HS-27A (cell line): ENCODE measurements at places on chromosomes 13 and 19.

DNA sequence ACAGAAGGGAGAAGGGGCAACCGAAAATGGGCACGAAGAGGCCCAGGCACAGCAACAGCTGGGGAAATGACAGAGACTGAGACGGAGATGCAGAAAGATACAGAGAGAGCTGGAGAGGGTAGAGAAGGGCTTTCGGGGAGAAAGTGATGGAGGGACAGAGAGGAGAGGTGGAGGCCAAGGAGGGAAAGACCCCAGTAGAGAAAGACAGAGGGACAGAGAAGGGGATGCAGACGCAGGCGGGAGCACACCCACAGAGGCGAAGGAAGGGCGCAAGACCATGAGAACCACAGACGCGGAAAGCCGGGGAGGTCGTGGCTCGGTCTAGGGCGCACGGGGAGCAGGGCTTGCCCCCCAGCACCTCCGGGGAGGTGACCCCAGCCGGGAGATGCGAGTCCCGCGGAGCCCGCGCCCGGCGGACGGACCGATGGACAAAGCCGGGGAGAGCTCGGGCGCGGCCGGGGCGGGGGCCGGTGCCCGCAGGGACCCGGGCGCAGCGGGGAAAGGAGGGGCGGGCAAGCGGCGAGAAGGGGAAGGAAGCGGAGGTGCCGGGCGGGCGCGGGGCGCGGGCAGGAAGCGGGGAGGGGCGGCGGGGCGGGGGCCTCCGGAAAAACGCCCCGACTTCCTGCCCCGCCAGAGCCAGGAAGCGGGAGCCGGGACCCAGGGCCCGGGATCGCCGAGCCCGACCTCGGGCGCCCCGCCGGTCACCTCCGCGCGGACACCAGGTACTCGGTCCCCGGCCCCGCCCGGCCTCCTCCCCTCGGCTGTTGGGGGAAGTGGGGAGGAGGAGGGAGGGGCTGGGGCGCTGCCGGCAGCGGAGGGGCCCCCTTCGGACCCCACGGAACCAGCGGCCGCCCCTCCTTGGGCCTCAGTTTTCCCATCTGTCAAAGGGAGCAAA lies at the start of gene ARHGEF1:
Gene ARHGEF1, plus strand, starts transcription at position 617 of the 895 bp plus-strand sequence. CDS start 4,899 bp downstream, outside the sequence.
- DNase-seq = no peak

GRCh38 chr19:2722541-2723344 lies 1.6 kb upstream of the DIRAS1 start:
- peak; percentile 15 for DNase-seq

- no peak for DNase-seq
Measured at GRCh38 chr19:532561-533363, 1.2 kb downstream of the CDC34 start.

DNA sequence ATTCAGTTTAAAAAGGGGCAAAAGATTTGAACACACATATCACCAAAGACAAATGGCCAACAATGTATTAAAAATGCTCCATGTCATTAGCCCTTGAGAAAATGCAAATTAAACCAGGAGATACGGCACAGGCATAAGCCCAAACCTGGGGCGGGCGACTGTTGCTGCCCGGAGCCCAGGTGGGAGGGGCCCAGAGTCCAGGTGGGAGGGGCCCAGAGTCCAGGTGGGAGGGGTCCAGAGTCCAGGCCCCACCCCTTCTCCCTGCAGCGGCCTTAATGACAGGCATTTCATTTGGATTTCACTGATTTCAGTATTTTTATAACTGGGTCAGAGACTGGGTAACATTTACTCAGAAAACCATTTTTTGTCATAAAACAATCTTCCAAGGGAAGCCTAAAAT lies 78.2 kb downstream of the RASA3 start:
- DNase-seq = no peak

DNA sequence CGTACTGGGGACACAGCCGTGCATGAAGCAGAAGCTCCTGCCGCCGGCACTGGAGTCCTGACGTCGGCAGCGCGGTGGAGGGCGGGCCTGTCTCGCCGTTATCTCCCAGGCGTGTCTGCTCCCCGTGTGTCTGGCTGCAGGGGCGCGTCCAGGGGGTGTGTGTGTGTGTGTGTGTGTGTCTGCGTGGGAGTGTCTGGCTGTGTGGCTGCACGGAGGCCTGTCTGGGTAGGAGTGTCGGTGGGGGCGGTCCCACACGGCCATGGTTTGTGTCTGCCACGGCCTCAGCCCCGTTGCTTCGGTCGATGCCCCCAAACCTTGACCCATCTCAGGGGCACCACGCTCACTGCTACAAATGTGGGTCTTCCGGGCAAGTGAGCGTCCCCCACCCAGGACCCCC lies 18.3 kb downstream of the ARID3A start:
- DNase-seq = no peak

GRCh38 chr13:110836605-110836903 lies 78.3 kb downstream of the ANKRD10 start:
- DNase-seq = no peak

DNA sequence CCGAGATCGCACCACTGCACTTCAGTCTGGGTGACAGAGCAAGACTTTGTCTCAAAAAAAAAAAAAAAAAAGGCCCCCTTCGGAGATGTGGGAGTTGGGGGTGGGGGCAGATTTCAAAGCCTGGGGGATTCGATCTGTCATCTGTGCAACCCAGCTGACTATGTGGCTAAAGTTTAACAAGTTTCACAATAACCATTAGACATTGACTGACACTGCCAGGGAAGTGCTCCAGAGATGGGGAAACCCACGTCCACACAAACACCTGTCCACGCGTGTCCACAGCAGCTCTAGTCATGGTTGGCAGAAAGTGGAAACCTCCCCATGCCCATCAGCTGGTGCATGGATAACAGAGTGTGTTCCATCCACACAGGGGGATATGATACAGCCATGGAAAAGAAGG lies 37.6 kb upstream of the HOMER3 start:
- DNase-seq = no peak

DNA sequence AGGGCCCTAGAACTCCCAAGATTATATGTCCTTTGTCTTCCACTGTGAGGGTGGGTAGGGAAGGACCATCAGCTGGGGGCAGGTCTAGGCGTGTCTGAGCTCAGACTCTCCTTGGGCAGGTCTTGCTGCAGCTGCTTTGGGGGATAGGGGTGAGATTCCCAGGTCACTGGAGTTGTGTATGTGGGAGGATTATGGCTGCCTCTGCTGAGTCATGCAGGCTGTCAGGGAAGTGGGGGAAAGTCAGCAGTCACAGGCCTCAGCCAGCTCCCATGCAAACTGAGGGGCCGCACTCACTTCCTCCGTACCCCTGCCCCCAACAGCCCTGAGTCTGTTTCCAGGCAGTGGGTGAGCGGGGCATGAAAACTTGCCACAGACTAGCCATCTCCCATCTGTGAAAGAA lies 600.8 kb downstream of the DIAPH3 start:
- DNase-seq = no peak

- DNase-seq = peak; percentile 23
Measured at GRCh38 chr19:56253737-56254136, 18.8 kb upstream of the EDDM13 start.

DNA sequence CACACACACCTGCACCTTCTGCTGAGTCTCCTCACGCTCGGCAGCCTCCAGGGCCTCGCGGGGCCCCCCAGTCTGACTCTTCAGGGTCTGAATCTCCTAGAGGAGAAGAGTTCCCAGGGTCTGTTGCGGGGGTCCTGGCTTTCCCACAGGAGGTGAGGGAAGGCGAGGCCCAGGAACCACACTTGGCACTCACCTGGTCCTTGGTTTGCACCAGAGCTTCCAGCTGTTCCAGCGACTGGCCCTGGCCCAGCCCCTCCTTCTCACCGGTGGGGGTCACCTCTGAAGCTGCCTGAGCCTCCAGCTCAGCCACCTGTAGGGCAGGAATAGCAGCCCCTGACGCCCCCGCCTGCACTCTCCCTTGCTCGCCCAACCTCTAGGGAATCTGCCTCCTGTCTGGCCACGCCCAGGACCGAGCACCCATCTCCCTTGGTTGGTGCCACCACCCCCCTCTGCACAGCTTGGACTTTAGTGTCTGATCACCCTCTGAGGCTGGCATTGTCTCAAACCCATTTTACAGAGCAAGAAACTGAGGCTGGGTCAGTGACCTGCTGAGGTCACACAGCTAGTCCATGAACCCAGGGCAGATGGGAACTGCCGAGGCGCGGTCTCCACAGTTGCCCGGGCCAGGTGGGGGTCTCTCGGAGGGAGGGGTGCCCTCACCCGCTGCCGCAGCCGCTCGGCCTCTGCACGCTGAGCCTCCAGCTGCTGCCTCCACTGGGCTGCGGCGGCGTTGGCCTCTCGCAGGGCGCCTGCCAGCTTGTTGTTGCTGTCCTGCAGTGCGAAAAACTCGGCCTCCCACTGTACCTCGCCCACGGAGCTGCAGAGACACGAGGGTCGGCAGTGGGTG lies 9.5 kb downstream of the HOMER3 start:
- DNase-seq = no peak

GRCh38 chr19:15235781-15236180 lies 3.5 kb upstream of the EPHX3 start:
- no peak for DNase-seq

GRCh38 chr13:68185444-68186141 lies 955.5 kb upstream of the PCDH9 start:
- no peak for DNase-seq

DNA sequence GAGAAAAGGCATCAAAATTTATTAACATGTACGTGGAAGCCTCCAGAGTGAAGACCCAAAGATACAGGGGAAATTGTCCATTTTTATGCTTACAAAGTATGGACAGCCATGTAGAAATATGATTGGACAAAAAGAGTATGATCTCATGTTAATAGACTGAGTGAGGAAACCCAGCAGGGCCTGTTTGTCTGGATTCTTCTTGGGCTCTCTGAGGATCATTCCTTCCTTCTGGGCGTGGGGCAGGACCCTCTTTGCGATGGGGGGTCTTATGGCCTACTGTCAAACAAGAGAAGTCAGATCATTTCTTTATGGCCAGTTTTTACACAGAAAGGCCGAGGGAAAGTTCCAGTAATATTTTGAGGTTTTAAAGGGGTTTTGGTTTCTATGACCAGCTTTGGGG lies 110.8 kb downstream of the ESD start:
- no peak for DNase-seq

- no peak for DNase-seq
Measured at GRCh38 chr13:61247149-61247936, 168.3 kb downstream of the PCDH20 start.

DNA sequence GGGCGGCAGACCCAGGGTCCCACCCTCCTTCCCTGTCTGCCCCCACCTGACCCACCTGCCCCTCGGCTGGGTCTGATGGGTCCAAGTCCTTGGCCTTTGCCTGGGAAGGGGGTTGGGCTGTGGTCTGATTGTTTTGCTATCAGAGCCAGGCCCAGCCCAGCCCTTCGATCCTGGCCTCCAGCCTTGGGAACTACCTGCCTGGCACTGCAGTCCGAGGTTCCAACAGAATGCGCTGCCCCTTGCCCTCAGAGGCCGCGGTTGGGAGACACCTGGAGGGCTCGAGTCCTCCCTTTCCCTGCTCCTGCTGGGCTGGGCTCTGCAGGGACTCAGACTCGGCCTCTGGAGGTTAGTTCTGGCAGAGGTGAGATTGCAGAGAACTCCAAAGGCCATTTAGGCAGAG lies 1.6 kb downstream of the CCL25 start:
- DNase-seq = no peak

- DNase-seq = peak; percentile 75
Measured at GRCh38 chr13:99812625-99813024, 158.9 kb downstream of the ZIC5 start.
